ENCODE measurements at places on chromosomes 2 and 18.
A peak's percentile ranks its signal among the peaks of the same experiment; 100 is the strongest.

- no peak for DNase-seq
Measured at GRCh38 chr2:234672498-234673150, 175.7 kb upstream of the ARL4C start.

DNA sequence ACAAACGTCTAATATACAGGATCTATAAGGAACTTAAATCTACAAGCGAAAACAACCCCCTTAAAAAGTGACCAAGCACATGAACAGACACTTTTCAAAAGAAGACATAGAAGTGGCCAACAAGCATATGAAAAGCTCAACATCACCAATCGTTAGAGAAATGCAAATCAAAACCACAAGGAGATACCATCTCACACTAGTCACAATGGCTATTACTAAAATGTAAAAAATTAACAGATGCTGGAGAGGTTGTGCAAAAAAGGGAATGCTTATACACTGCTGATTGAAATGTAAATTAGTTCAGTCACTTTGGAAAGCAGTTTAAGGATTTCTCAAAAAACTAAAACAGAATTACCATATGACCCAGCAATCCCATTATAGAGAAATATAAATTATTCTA lies 1148.5 kb upstream of the FAM98A start:
- no peak for DNase-seq

DNA sequence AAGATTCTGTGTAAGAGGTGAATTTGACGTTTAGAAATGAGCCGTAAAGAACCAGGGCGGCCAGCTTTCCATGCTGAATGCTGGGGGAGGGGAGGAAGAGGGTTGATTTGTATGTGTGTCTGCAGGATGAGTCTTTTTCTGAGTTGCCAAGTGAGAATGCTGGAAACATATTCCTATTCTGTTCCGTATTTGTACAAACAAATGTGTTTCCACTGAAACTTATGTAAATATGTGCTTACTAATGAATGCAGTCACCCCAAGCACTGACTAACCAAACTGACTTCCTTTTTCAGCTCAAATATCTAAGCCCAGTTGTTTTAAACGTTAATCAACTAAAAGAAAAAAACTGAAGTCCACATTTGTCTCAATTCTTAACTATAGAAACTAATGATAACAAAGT lies 74.9 kb upstream of the APCDD1 start:
- DNase-seq, result no peak

DNA sequence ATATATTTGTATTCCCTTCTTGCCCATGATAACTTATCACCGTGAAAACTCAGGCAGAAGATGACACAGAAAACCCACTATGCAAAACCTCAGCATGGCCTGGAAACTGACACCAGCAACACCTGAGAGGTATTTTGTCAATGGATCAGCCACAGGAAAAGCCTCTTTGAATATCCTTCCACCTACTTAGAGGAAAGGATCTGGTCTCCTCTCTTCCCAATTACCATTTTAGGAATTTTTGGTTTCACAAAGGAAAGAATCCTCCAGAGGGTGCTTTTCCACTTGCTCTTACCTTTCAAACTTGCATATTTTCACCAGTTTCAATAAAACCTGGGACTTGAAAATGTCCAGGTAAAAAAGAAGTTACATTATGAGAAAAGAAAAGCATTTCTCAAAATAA lies 20.0 kb upstream of the MEIS1 start:
- DNase-seq, result no peak

DNA sequence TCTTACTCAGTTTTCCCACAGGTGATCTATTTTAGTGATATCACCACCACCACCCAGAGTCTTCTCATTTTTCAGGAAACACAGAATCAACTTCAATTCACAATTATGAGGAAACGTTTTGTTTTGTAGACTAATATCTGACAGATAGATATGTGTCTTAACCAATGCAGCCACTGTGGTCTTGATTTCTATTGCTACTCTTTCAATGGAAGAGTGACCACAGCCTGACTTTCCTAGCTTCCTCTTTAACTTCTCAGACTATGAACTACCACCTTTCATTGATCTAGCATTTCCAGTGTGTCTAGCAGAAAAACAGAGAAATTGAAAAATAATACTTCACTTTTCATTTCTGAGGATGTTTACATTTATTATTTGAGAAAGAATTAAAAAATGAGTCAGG lies 20.5 kb downstream of the ADAM17 start:
- DNase-seq, result no peak

DNA sequence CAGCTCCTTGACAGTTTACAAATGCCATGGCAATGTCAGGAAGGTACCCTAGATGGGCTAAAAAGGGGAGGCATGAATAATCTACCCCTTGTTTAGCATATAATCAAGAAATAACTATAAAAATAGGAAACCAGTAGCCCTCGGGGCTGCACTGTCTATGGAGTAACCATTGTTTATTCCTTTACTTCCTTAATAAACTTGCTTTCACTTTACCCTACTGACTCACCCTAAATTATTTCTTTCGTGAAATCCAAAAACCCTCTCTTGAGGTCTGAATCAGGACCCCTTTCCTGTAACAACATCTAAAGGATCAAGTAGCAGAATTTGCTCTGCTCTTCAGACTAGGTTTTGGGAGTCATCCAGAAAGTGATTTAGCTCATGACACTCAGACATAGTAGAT lies 43.7 kb downstream of the CD8B2 start:
- DNase-seq, result no peak

DNA sequence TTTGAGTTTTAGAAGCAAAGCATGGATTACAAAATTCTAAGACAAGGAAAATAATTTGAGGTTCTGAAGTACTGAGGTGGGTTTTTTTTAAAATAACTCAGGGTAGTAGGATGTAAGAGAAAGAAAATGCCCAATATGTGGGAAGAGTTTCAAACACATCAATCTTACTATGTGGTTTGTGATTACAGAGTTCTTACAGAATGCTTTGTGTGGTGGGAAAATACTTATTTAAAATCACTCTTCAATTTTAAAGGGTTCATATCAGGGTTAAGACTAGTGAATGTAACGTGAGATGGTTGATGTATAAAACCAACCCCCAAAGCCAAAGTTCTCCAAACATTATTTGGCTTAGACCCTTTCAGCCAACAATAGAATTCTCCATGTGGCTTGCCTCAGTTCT lies 173.5 kb downstream of the UBE2E3 start:
- DNase-seq, result no peak

DNA sequence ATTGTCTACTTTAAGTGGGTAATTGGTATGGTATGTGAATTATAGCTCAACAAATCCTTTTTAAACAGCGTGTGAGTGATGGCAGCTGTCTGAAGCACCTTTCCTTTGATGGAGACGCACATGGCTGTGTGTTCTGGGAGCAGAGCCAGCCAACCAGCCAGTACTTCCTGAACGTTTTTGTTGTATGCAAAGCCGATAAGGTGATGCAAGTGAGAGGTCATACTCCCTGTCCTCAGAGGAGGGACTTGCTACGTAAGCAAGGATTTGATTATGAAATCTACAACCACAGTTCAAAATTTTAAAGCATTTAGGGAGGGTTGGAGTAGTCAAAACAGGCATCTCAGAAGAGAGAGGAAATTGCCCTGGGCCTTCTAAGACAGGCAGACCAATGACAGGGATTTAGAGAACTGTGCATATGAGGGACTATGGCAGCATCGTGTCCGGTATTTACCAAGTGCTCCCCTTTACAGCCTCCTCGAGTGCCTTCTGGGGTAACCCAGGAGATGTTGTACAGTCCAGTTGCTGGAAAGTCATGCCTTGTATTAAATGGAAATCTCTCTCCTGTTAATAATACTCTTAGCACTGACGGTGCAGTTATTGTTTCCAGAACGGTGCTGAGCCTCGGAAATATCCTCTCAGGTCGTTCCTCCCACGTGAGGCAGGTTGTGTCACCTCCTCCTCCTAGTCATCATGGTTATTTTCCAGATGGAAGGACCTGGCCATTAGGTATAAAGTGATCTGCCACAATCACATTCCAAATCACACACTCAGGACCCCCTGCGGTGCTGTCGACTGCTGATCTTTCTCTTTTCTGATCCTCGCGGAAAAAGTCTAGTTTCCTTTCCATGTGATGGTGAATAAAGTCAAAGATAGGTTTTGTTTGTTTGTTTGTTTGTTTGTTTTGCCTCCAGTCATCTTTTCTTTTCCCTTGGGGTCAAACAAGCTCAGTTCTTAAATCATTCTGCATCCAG lies 28.4 kb downstream of the ARHGEF4 start:
- DNase-seq, result peak; percentile 54

DNA sequence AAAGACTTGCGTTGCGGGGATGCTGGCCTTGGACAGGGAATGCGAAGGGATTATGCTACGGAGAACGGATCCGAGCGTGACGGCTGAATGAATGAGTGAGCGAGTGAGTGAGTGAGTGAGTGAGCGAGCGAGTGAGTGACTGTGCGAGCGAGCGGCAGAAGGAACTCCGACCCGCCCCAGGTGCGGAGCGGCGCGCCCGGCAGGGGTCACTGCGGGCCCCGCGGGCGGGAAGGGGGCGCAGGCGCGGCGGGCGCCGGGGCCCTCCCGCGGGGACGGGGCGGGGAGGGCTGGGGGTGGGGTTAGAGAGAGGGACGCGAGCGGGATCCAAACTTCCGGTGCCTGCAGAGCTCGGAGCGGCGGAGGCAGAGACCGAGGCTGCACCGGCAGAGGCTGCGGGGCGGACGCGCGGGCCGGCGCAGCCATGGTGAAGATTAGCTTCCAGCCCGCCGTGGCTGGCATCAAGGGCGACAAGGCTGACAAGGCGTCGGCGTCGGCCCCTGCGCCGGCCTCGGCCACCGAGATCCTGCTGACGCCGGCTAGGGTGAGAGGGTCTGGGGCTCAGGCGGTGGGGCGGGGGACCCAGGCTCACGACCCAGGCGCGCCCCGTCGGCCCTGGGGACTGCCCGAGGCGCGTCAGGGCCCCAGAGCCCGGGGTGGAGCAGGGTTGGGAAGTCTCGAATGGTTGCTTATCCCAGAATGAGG lies at the start of gene ITM2C:
ITM2C (plus strand) TSS at position 338 of the 702 bp plus-strand sequence; CDS start at position 422, 84 bp downstream.
- peak; percentile 91 for DNase-seq

All from HTR-8/SVneo (cell line).